ENCODE measurements at places on chromosomes 6 and 20.

DNA sequence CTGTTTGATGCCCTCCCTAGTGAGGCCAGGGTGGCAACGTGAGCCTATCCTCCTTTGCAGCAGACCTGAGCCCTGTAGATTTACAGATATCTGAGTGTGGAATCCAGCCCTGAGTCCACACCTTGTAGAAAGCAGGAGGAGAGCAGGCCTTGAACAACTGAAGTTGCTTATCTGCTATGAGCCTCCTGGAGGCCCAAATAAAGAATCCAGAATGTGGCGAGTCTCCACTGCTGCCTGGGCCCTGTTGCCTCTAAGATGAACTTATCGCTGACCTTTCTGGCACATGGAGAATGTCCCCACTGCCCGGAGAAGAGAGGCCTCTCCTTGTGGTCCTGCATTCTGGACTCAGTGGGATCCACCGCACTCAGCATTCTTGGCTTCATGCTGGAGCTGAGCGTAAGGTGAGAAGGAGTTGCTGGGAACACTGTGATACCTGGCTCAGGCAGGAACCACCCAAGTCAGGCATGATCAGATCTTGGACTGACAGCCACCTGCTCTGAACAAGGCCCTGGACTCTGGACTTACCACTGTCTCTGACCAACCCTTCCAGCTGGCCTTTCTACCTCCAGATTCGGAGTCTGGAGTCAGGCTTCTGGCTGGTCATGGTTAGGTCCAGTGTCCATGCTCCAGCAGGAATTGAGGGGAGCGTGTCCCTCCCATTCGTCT is 5.8 kb upstream of the MANBAL start:
- DNase-seq = no peak

DNA sequence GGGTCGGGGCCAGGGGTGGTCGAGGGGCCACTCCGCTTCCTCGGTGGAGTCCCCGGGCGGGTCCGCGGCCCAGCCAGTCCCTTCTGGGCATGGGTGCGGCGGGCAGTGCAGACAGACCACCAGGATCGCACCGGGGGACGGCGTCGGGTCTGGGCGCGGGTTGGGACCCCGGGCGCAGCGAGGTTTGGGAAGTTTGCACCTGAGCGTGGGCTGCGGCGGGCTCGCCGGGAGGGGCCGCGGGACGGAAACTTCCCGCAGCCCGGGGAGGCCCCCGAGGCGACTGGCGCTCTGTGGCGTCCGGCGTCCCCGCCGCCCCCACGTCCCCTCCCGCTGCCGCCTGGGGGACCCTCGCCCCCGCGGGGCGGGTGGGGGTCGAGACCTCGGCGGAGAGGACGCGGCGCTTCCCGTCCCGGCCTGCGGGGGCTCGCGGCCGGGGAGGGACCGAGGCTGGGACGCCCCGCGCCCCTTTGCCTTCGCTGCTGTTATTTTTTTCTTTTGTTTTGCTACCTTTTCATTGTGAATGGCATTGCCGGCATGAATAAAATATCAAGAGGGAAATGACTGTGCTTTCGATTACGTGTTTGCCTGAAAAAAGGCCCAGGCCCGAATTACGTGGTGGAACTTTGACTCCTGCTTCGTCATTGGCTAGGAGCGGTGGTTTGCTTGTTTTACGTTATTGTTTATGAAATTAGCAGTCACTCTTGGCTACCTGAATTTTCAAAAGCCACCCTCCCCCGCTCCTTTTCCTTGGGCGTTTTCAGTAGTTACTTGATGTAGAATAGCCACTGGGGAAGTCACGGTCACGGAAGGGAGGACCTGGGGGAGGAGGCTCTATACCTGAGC is 703 bp downstream of the SNX9 start:
- peak; percentile 85 for DNase-seq

GRCh38 chr6:5205035-5205507 is 55.7 kb downstream of the LYRM4 start:
- peak; percentile 9 for DNase-seq

GRCh38 chr6:46048646-46049297 is 33.1 kb upstream of the CLIC5 start:
- no peak for DNase-seq

DNA sequence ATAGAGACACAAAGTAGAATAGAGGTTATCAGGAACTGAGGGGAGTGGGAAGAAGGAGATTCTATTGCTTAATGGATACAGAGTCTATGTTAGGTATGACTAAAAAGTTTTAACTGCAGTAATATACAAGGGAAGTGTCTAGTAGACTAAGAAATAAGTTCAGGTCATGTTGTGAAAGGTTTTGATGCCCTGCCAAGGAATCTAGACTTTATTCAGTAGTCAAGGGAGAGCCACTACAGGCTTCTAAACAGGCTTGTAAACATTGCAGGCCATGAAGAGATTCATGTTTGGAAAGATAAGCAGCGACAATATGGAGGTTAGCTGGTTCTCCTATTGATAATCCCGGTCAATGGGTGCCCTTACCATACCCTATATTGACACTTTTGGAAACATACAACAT is 352.8 kb upstream of the SOX4 start:
- peak; percentile 16 for DNase-seq

DNA sequence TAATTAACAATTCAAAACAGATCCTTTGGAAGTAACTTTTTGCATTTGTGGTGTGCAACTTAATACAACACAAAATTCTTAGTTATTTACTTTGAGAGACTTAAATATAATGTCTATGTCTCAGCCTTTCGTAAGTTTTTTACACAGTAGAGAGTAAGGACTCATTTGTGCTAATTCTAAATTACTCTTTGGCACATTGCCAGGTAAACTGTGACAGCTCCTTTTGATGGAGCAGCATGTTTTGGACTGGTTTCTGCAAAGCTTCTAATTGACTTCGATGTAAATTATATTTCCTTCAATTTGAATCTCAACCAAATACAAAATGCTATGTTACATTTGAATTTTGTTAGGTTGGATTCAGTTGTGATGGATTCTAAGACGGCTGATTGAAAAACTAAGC is 450.7 kb upstream of the OPRM1 start:
- peak; percentile 0 for DNase-seq

DNA sequence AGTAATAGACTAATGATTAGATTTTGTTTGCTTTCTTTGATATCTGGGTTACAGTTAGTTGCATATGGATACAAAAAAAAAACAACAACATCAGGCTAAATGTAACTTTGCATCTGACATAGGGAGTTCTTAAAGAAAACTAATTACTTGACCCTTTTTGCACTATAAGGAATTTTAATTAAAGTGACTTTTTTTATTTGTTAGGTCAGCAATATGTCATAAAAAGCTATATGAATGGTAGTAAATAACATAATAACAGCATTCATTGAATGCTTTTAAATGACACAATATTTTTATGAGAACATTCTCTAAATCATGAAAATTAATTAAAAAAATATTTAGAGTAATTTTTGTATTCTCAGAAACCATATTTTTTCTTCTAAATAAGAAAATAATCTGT is 183.6 kb downstream of the GRIK2 start:
- no peak for DNase-seq

- no peak for DNase-seq
Observed at GRCh38 chr20:1735417-1736089, 78.0 kb upstream of the SIRPG start.

GRCh38 chr6:24802271-24803059 is 3.7 kb upstream of the ARMH2 start:
- no peak for DNase-seq

DNA sequence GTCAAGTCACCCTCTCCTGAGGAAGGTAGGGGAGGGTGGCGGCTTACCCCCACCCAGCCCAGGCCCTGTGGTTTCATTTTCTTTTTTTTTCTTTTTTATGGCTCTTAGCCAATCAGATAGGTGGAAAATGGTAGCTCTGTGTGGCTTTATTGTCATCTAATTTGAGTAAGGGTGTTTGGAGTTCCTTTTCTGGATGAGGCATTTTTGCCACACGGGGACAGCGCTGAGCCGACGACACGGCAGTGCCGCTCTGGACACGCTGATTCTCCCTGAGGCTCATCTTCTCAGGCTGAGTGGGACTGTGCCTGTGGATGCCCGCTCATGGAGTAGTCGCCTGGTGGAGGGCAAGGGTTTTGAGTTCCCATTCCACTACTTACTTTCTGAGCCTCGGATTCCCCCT is 37.6 kb upstream of the ANGPT4 start:
- DNase-seq = no peak

- DNase-seq = peak; percentile 70
Observed at GRCh38 chr6:135451617-135452190, 45.8 kb downstream of the AHI1 start.

GRCh38 chr20:37418591-37419109 is 72.7 kb downstream of the SRC start:
- peak; percentile 24 for DNase-seq

GRCh38 chr6:147567141-147567805 is 58.8 kb downstream of the SAMD5 start:
- DNase-seq = no peak

DNA sequence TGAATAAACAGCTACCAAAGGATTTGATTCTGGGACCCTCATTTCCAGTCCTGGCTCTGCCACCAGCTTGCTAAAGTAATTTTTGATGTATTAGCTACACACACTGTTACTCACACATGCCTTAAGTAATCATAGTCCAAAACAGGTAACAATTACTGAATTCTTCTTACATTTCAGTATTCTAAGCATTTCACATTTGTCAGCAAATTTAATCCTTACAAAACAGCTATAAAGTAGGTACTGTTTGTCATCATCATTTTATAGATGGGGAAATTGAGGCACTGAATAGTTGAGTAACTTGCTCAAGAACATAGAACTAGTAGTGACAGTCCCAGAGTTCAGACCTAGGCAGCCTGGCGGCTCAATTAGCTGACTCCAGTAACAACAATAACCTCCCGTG is 272.6 kb downstream of the QKI start:
- DNase-seq = no peak

DNA sequence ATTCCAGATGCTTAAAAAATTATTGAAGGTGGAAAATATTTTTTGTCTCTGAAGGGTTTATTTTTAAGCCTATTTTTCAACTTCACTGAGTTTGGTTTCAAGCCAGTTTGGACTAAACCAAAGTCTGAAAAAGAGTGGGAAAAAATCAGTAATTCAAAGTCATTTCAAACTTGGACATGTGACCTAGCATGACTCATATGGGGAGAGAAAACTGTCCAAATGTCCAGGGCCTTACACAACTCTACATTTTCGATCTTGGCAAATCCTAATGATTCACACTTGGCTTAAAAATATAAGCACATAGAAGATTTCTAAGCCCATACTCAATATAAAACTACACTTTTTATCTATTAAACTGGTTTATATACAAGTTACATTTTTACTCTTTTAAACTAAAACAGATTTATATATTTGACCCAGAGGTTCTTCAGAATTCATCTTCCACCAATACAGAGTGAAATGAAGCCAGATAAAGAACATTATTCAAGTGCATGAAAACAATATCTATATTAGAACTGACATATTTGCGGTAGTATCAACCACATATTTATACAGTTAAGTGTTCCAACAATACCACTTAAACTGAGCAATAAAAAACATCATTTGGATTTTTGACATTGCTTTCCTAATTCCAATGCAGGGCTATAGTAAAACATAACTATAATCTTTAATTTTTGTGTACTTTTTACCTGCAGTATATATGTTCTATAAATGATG is 110.3 kb upstream of the TCF21 start:
- DNase-seq = peak; percentile 99

DNA sequence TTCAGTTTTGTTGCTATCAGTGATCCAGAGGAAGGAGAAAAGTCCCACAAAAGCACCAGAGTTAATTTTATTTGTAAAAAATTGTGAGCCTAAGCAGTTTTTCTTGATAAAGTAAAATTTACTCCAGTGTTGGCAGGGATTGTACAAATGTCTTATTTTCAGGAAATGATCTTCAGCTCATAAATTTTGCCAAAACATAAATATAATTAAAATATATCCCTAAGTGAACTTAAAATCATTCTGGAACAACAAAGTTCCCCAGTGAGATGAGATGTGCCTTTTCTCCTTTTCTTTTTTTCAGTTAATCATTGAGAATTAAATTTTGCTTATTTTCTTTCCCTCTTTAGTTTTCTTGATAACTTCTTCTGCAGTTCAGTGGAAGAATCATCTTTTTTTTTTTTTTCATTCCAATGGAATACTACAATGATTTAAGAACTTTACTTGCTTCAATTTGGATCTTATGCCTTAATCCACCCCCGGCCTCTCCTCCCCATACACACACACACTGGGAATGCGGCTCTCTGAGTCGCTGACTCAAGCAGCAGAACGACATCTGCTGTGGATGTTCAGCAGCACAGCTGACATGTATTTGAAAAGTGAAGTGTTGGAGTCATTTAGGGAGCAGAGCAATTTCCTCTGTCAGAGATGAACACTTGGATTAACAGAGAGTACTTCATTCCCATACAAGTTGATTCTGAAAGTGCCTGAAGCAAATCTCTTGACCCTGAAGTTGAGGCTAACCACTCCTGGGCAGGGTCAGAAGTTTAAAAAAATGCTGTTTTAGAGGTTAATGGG is 27.7 kb upstream of the LAMA4 start:
- peak; percentile 82 for DNase-seq

- no peak for DNase-seq
Observed at GRCh38 chr6:28312939-28313338, 23.0 kb downstream of the ZSCAN31 start.

- peak; percentile 57 for DNase-seq
Observed at GRCh38 chr20:31569163-31570020, 35.7 kb upstream of the ID1 start.

DNA sequence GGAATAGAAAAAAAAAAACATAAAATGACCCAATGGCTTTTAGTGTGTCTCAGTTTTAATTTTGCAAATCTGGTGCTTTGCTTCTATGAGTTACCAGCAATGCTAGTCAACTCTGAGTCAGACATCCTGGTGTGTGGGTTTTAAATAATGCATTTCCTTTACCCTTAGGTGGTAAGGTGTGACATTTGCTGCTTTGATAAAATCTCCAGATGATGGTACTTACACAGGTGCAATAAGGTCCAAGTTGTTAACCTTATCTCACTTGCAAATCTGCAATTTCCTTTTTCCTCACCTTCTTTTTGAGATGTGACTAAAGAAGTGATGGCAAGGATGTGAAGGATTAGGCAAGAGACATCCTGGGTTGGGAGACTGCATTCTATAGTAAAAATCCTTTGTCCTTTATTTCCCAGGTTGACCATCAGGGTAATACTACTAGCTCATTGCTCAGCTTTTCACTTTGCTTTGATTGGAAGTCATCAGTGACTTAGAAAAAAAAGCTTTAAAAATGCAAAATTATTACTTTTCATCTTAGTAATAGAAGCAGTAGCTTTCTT is 818.5 kb upstream of the FLRT3 start:
- no peak for DNase-seq
